ENCODE measurements at places on chromosomes 6 and 20.

DNA sequence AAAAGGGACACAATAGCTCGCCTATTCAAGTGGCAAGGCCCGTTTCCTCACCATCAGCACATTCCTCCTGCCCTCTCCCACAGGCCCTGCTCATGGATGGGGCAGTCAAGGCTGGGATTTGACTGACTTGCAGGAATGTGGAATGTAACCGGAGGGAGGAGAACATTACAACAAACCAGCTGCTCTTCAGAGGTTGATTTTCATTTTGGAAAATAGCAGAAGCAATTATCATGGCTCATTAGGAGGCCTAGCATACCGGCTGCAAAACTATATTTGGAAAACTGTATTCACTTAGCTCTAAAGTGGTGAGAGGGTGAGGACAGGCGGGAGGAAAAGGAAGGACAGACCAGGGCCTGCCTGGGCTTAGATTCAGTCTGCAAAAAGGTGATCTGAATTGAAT lies 283.7 kb downstream of the CD83 start:
- no peak for DNase-seq

DNA sequence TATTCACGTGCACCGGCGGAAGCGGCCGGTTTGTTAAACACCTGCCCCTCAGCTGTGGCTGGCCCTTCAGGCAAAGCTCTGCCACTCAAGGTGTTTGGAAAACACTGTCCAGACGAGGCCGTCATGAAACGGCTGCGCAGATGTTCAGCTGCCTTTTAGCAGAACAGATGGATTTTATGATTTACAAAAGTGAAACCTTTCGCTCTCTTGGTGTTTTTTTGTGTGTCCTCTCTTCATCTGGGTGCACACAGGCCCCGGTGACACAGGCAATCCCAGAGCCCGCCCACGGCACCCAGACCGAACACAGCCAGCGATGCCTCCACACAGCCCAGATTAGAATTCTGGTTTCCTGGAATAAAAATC lies 397.0 kb downstream of the SMOC2 start:
- DNase-seq: no peak

- no peak for DNase-seq
These were observed 110.5 kb downstream of the B3GAT2 start for GRCh38 chr6:70846207-70846835.

- no peak for DNase-seq
These were observed 91.9 kb downstream of the TCP11 start for GRCh38 chr6:35049156-35049735.

DNA sequence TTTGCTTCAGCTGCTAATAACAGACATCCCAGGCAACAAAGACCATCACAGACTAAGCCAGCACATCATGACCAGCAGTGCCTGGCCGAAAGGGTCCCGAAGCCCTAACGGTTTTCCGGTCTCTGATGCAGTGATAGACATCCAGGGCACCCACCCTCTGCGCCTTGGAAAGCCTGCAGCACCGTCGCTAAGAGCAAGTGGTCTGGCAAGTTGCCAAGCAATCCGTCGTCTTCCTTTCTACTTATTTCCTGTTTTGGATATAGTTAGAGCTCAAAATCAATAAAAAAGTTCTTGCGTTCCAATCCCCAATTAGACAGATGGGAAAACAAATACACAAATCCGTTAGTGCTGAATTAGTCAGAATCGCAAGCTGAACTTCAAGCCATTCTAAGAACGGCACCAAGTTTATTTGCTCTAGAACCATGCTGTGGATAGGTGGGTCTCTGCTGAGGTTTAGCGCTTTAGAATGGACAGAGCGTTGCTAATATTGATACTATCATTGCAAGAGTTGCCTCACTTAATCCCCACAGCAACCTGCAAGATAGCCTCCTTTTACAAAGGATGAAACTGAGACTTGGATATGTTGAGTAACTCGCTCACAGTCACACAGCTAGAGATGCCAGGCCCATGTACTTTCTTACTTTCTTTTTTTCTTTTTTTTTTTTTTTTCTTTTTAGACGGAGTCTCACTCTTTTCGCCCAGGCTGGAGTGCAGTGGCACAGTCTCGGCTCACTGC lies 163.3 kb upstream of the SNX9 start:
- no peak for DNase-seq

- DNase-seq: no peak
These were observed 33.2 kb upstream of the TAF8 start for GRCh38 chr6:42017021-42017643.

DNA sequence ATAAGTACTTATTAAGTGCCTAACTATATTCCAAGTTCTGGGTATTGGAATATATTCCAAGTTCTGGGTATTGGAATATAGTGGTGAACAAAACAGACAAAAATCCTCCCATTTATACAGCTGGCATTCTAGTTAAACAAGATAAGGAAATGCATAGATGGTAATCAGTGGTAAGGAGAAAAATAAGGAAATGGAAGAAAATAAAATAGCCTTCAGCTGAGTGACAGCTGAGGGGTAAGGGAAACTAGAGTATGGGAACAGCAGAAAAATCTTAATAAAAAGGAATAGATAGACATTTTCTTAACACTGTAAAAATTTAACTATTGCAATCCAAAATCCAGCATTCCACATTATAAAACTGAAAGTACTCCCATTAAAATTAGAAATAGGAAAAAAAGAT lies 17.2 kb upstream of the WFDC10A start:
- DNase-seq: no peak

GRCh38 chr20:54479138-54479906 lies 3.9 kb downstream of the DOK5 start:
- DNase-seq: no peak

DNA sequence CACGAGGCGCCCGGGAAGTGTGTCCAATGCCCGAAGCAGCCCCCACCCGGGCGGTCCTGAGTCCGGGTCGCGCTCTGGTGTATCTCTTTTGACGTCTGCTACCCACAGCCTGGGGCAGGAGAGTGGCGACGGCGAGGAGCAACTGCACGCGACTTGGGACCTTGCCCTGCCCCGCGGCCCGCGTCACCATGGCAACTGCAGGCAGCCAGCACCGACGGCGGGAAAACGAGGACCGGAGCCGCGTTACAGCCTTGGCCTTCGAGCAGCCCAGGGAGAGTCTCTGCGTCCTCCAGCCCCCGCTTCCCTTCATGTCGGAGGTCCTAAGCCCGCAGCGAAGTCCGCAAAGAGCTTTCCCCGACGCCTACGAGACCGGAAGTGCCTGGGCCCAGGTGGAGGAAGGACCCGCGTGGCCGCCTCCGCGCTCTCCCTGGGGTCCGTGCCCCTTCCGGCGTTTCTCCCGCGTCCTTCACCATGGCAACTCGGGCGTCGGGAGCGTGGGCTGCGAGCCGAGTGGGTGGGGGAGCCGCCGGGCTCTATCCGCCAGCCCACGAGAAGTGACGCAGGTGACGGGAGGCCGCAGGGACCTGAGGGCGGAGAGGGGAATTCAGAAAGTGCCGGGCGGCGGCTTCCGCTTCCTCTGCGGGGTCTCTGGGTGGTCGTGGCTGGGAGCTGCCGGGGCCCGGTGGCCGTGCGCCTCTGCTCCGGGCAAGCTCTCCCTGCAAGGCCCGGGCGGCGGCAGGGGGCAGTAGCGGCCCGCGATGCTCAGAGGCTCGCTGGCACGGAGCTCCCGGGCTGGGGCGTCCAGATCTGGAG lies 88.6 kb upstream of the TGM3 start:
- no peak for DNase-seq

GRCh38 chr20:36826554-36827244 lies 49.2 kb upstream of the TLDC2 start:
- DNase-seq: no peak

GRCh38 chr20:31516651-31517050 lies 2.4 kb downstream of the HM13 start:
- DNase-seq: no peak

GRCh38 chr6:159754959-159755914 lies 6.6 kb upstream of the ACAT2 start:
- no peak for DNase-seq

- no peak for DNase-seq
These were observed 471.7 kb downstream of the CDKAL1 start for GRCh38 chr6:21005816-21006570.

GRCh38 chr6:113211170-113211569 lies 646.0 kb upstream of the MARCKS start:
- DNase-seq: no peak

DNA sequence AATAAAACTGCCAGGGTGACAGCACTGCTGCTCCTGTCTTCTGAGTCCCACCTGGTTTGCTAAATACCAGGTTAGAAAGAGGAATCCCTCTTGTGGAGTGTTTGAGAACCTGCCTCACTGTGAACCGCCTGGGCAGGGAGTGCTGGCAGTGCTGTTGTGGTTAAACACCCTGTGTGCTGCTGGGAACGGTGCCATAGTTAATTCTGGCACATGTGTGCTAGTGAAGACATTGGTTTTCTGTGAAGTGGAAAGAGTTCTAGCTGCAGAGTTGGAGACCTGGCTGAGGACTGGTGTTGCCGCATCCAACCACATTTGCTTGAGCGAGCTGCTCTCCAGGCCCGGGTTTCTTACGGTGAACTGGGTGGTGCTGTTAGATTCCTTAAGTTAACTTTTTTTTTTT lies 72.7 kb downstream of the IGF2R start:
- peak; percentile 59 for DNase-seq

- DNase-seq: no peak
These were observed 10.1 kb downstream of the PXMP4 start for GRCh38 chr20:33709905-33710541.

DNA sequence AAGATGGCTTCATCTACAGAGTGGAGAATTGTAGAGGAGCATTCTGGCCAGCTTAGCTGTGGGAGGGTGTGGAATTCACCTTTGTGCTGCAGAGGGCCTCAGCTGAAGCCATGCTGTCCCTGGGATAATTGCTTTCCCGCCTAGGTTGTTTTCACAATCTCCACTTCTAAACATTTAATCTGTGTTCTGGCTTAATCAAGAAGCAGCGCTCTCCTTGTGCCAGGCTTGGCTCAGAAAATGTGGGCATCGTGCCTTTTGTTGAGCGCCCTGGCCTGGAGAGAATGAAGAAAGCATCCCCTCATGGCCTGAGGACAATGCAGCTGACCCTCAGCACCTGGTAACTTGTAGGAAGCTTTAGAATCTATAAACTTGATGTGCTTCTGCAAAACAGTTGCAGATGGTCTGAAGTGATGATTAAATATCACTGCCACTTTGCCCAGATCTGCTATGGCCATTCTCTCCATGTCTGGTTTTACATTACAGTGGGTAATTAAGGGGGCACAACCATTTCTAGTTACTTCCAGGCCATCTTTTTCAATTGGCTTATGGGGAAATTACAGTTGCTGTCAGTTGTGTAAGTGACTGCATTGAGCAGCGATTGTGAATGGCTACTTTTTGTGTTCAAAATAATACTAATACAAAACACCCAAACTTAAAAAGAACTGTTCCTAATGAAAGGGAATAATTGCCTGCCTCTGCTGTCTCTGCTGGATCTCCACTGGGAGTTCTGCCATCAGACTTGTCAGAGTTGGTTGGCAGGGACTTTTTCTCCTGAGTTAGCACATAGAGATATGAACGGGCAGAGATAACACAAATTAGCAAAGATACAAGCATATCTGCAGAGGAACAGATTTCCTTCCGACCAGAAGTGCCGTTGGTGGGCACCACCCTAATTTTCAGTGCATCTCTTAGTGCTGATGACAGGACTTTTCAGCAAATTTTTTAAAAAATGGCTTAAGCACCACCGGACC lies 18.4 kb downstream of the CTNNBL1 start:
- no peak for DNase-seq

DNA sequence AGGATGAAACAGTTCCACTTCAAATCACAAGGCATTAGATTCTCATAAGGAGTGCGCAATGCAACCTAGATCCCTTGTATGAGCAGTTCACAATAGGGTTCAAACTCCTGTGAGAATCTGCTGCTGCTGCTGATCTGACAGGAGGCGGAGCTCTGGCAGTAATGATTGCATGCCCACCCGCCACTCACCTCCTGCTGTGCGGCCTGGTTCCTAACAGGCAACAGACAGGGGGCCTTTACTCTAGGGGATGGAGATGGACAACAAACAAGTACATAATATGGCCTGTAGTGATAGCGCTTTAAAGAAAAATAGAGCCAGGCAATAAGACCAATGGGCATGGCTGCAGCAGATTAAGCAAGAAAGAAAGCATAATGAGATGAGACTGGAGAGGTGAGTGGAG lies 2.7 kb upstream of the TBC1D22B start:
- no peak for DNase-seq

DNA sequence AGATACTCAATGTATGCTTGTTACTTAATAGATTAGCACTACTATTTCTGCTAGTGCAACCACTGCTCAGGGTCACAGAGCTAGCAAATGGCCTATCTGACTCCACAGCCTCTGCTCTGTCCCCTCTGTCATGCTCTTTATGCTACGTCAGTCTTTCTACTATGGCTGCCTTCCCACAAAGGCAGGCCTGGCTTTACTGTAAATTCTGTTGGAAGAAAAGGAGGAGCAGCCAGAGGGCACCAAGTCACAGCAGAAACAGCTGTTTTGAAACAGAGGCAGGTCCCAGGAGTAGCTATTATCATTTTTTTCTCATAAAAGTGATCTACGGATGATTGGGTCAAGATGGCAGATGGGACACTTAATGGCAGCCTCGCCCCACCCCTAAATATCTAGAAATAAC lies 10.0 kb upstream of the ELMO2 start:
- no peak for DNase-seq

DNA sequence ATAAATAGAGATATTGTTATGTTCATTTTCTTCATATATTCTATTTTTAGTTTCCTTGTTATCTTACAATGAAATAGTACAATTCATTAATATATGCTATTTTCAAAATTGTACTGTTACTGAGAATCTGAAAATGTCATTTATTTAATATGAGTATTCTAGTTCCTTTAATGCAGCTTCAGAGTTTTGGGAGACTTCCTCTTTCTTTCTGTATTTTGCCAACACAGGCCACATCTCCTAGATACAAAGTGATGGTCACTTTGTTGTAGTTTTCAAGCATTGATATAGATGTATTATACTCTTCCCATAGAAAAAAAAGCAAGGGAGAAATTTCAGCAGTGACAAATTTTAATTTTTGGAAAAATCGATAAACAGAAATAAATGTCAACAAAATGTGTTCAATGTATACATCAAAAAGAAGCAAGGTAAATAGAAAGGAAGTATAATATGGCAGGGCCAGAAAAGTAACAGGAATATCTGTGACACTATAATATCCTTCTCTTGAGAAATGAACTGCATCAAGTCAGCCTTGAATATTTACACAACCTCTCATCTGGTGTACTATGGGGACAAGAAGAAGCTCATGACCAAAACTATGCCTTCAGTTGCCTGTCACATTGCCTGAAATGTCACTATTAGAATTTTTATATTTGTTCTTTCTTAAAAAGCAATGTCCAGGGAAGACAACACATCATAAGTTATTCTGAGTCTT lies 396.0 kb downstream of the TBC1D32 start:
- DNase-seq: no peak

GRCh38 chr6:1590580-1590979 lies 19.1 kb upstream of the FOXC1 start:
- no peak for DNase-seq

DNA sequence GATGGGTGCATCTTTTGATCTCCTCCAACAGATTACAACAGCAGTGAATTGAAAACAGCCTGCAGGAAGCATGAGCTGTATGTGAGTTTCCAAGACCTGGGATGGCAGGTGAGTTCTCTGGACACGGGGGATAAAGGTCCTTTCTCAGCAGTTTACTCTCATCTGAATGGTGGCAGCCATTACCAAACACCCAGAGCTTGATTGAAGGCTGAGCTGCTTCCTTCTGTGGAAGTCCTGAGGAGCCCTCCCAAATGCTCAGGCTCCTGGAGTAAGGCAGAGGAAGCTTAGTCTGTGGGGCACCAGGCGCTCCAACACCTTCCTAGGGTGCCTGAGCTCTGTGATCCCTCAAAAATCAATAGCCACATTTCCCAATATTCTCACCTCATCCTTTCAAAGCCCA lies 31.5 kb downstream of the TXNDC5 start:
- no peak for DNase-seq

- DNase-seq: no peak
These were observed 100.7 kb upstream of the PTPN1 start for GRCh38 chr20:50409495-50409894.

GRCh38 chr6:33604941-33605854 lies 15.9 kb upstream of the ITPR3 start:
- DNase-seq: no peak
